ENCODE measurements at places on chromosomes 16 and 17. TPM values are rescaled to one million over a fixed set of nuclear protein-coding genes. Genes with fewer than 3 reads are reported as not detected.

The MT1G gene
- 4.2 TPM for total RNA-seq

DNA sequence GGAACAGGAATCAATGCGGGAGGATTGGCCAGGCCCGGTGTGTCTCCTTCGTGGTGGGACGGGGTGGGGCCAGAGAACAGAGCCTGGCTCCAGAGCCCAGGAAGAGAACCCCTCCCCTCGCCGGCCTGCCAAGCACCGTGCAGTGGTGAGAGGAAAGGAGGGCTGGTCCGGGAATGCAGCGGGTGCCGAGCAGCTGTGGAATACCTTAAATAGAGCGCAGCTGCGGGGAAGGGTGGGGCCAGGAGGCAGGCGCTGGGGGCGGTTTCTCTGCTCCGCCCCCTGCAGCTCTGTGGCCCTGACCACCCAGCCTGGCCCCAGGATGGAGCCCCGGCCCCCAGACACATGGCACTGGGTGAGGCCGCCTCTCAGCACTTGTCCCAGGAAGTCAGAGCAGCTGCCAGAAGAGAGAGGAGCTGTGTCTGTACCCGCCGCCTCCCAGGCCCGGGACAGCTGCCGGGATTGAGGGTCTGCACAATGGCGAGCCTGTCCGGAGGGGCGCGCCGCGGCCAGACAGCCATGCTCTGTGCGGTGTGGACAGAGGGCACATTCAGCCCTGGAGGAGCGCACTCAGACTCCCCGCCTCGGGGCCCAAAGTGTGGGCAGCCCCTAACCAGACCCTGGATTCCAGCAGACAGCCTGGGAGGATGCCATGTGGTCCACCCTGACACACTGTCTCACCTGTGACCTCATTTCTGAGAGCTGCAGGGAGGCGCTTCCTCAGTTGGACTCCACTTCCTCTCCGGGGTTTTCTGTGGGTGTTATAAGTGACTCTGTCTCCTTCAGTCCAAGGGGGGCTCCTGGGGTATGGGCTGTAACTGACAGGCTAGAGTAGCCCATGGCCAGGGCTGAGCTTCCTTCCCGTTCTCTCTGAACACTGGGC lies 268.8 kb downstream of the SEC14L1 start:
- H3K4me3 ChIP-seq, result no peak overlapping the region
- H3K4me1 ChIP-seq, result peaks cover 20% of the 10 kb centered on the region
- H3K36me3 ChIP-seq, result no peaks in the 10 kb centered on the region
- no peak overlapping the region for H3K27ac ChIP-seq
- DNase-seq, result no peak

DNA sequence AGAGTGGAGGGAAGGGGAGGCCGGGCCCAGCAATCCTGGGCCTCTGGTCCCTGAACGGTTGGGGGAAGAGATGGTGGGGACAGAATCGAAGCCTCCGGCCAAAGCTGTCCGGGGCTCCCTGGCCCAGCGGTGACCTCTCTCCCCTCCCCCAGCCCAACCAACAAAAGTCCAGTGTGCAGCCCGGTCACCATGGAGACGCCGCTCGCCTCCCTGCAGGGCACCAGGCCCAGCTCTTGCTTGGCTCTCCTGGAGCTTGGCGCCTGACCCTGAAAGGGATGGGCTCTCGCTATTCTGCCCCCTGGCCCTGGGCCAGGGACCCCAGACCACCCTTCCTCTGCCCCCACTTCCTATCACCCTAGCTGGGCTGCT lies 1.3 kb downstream of the METRN start:
- H3K27ac ChIP-seq, result no peak overlapping the region
- no peaks in the 10 kb centered on the region for H3K27me3 ChIP-seq
- H3K4me3 ChIP-seq, result no peak overlapping the region

GRCh38 chr16:56282451-56282850 lies 91.2 kb downstream of the GNAO1 start:
- DNase-seq, result no peak
- no peaks in the 10 kb centered on the region for H3K4me1 ChIP-seq
- no peak overlapping the region for H3K27ac ChIP-seq
- H3K27me3 ChIP-seq, result no peaks in the 10 kb centered on the region

DNA sequence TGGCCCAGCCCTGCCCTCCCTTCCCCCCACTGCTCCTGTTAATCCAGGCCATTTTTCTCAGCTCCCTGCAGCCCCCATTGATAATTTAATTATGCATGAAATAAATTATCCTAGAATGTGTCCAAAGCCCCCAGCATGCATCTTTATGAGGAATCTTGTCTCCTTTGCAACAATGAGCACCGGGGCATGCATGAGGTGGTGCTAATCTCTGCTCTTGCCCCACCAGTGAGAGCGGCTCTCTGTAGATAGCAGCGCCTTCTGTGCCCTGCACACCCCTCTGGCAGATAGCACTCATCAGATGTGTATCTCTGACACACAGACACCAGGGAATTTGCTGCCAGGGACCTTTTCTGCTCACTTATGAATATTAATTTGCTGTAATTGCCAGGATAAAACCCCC lies 140.2 kb upstream of the CDC42EP4 start:
- H3K27me3 ChIP-seq, result peaks cover 1% of the 10 kb centered on the region
- no peak overlapping the region for H3K4me3 ChIP-seq
- H3K27ac ChIP-seq, result no peak overlapping the region
- no peaks in the 10 kb centered on the region for H3K36me3 ChIP-seq
- DNase-seq, result no peak

DNA sequence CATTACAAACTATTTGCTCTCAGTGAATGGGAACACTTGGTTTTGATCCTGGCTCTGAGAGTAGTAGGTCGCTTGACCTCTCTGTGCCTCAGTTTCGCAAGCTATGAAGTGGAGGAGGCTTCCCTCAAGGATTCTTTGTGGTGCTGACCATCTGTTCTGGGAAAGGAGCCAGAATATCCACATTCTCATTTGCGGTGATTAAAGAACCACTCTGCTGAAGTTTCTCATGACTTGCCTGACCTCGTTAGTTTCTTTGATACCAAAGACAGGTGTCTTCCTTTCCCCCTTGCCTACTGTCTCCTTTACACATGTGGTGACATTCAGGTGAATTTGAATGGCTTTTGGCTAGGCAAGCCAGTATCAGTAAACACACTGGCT lies 116.0 kb downstream of the SNX29 start:
- H3K36me3 ChIP-seq, result peaks cover 10% of the 10 kb centered on the region
- no peaks in the 10 kb centered on the region for H3K27me3 ChIP-seq
- peaks cover 8% of the 10 kb centered on the region for H3K4me1 ChIP-seq
- no peak overlapping the region for H3K27ac ChIP-seq
- H3K4me3 ChIP-seq, result no peak overlapping the region

GRCh38 chr17:9080296-9080914 lies 59.1 kb downstream of the NTN1 start:
- H3K27me3 ChIP-seq, result no peaks in the 10 kb centered on the region
- no peaks in the 10 kb centered on the region for H3K36me3 ChIP-seq
- no peak overlapping the region for H3K4me3 ChIP-seq
- no peak overlapping the region for H3K27ac ChIP-seq
- H3K4me1 ChIP-seq, result no peaks in the 10 kb centered on the region

DNA sequence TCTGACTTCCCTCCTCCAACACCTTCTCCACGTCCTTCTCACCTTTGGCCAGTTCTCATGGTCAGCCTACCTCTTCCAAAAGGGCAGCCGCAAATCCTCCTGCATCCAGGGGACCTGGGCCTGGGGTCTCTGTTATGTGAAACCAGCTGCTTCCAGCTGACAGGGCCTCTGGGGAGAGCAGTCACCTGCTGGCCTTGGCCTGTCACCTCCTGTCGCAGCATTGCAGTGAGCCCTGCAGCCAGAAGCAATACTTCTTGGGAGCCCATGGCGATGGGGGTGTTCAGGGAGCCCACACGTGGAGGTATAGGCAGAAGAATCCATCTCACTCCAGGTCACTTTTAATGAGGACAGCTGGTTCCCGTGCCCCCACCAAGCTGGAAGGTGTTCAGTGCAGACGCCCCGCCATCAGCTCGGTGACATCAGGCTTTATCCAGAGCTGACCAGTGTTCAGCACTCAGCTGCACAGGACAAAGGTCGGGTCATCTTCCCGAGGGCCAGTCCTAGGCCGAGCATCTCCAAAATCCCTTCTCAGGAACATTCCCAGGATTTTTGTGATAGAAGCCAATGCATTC lies 1.7 kb upstream of the SLC47A2 start:
- DNase-seq, result no peak
- H3K27me3 ChIP-seq, result peaks cover 2% of the 10 kb centered on the region
- H3K4me1 ChIP-seq, result no peaks in the 10 kb centered on the region
- H3K36me3 ChIP-seq, result no peaks in the 10 kb centered on the region
- no peak overlapping the region for H3K27ac ChIP-seq
- H3K4me3 ChIP-seq, result no peak overlapping the region

The TAF15 gene
- total RNA-seq, result 205 TPM

The CPHXL2 gene
- not detected for total RNA-seq

GRCh38 chr16:81473558-81473957 lies 28.9 kb downstream of the CMIP start:
- H3K27ac ChIP-seq, result no peak overlapping the region
- H3K27me3 ChIP-seq, result no peaks in the 10 kb centered on the region
- no peak for DNase-seq
- H3K4me3 ChIP-seq, result no peak overlapping the region
- peaks cover 48% of the 10 kb centered on the region for H3K4me1 ChIP-seq
- peaks cover 8% of the 10 kb centered on the region for H3K36me3 ChIP-seq

GRCh38 chr16:75308011-75308410 lies 56.6 kb upstream of the BCAR1 start:
- peaks cover 12% of the 10 kb centered on the region for H3K4me1 ChIP-seq
- H3K36me3 ChIP-seq, result no peaks in the 10 kb centered on the region
- DNase-seq, result no peak
- no peaks in the 10 kb centered on the region for H3K27me3 ChIP-seq

The PPP1R27 gene
- 0.49 TPM for total RNA-seq

GRCh38 chr16:25109643-25110042 lies 1.9 kb upstream of the LCMT1 start:
- H3K36me3 ChIP-seq, result no peaks in the 10 kb centered on the region
- peaks cover 9% of the 10 kb centered on the region for H3K4me1 ChIP-seq
- no peaks in the 10 kb centered on the region for H3K27me3 ChIP-seq
- no peak overlapping the region for H3K27ac ChIP-seq
- DNase-seq, result no peak
- H3K4me3 ChIP-seq, result no peak overlapping the region

DNA sequence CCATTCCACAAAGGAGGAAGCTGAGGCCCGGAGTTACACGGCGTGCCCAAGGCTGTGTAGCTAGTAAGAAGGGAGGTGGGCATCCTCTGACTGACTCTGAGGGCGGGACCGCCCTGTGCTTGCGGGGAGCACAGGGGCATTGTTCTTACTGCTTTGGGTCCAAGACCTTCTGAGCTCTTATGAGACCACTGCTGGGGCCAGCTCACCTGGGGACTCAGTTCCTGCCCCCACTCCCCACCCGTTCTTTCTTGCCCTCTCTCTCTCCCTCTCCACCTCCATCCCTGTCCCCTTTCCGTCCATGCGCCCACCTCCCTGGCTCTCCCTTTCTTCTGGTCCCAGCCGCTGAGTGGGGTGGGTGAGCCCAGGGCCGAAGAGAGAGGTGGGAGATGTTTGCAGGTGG lies 19.6 kb downstream of the CCR7 start:
- H3K4me1 ChIP-seq, result peaks cover 58% of the 10 kb centered on the region
- no peaks in the 10 kb centered on the region for H3K36me3 ChIP-seq
- DNase-seq, result no peak

DNA sequence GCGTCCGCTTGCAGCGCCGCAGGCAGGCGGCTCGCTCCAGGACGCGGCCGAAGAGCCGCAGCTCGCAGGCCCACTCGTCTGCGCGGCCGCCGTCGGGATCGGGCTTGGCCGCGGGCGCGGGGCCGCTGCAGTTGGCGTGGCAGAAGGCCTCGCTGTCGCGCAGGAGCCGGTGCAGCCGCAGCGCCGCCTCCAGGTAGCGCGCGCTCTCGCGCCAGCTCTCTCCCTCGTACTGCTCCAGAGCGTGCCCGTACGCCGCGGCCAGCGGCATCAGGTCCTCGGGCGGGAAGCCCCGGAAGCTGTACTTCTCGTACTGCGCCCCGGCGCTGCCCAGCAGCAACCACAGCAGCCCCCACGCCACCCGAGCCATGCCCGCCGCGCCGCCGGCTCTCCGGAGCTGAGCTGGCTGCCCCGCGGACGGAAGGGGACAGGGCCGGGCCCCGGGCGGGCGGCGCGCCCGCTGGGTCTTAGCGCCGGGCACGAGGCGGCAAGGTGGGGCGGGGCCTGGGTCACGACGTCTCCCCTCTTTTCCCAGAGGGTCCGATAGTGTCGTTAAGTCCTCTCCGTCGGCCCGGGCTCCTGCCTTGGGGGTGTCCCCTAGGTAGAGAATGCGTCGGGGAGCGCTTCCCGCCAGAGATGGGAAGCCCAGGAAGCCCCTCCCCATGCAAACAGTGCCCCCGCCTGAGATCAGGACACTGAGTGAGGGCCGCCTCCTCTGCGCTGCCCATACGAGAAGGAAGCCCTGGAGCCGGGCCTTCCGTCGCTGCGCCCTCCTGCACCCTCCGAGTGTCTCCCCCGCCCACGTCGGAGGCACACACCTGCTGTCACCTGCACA lies at the start of gene P3H4:
Gene P3H4, minus strand, starts transcription at position 401 of the 832 bp plus-strand sequence. Its CDS starts 34 bp downstream, at position 367.
- no peak within 1 kb of the TSS for H3K27ac ChIP-seq
- H3K36me3 ChIP-seq, result no peaks in the 10 kb centered on the region
- H3K27me3 ChIP-seq, result no peaks in the 10 kb centered on the region

DNA sequence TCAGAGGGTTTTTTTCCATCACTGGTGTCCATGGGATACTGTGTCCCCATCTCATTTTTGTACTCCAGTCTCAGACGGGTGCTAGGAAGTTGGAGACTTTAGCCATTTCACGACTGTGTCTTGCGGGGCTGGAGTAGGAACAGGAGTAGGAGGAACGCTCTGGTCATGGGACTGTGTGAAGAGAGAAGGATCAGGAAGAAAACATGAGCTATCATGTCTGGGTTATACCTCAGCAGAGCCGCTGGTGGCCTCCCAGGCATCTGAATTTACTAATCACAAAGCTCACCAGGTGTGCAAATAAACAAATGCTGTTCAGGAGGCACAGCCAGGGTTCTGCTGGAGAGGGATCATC lies 225.4 kb downstream of the SEC14L1 start:
- H3K27me3 ChIP-seq, result no peaks in the 10 kb centered on the region
- peaks cover 28% of the 10 kb centered on the region for H3K4me1 ChIP-seq
- DNase-seq, result no peak
- peak overlapping the region; percentile 26 for H3K27ac ChIP-seq
- H3K4me3 ChIP-seq, result no peak overlapping the region

The PPM1E gene
- total RNA-seq, result 0.21 TPM

The CCL5 gene
- 60.2 TPM for total RNA-seq

- no peak overlapping the region for H3K4me3 ChIP-seq
- no peak for DNase-seq
- peaks cover 6% of the 10 kb centered on the region for H3K4me1 ChIP-seq
- no peak overlapping the region for H3K27ac ChIP-seq
These were observed 81.1 kb downstream of the NT5M start for GRCh38 chr17:17384291-17384615.
